ENCODE measurements at places on chromosomes 13 and 19.

- no peak for DNase-seq
These were observed 148.1 kb downstream of the VWA8 start for GRCh38 chr13:41812851-41813250.

DNA sequence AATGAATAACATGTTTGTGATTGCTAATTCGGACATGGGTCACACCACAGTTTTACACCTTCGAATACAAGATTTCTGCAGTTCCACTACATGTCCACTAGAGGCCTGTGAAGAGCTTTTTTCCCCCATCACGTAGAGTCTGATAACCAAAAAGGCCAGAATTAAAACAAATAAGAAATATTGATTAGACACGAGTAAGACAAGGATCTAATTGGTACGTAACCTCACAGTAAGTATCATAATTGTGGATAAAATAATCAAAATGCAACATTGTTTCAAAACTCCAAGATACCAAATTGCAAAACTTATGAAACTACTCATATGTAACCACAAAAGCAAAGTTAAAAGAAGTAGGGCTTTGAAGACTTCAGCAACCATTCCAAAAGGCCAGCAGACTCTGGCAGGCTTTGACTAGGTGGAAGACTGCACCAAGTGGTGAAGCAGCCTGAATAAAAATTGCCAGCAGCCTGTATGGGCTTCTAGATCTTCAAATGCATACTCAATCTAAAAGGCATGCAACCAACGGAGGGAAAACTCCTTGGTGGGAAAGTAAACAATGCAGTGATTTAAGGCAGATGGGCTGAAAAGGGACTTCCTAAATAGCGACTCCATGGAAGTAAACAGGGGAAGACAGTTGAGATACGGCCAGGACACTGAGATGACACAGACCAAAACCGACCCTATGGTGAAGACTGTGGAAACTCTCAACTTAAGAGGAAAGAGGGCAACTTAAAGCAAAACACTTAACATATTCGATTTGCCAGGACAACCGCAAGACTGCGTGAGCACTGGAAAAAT is 56.7 kb downstream of the STARD13 start:
- DNase-seq, result peak; percentile 27

GRCh38 chr13:75902166-75903104 is 266.3 kb downstream of the LMO7 start:
- peak; percentile 82 for DNase-seq

DNA sequence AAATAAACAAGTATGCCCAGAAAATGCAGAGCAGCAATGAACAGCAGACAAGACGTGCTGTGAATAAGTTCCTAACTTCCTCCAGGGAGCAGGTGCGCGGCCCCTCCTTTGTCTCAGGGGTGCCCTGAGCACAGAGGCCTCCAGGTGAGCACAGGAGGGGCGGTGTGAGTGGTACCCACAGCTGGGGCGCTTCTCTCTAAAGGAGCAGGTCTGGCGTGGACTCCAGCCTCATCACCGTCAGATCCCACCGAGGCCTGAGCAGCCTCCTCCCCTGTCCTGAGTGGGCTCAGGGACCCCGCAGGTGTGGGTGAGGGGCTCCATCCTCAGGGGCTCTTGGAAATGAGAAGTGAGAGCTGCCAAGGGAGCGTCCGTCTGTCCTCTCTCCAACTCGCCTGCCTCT is 3.2 kb downstream of the LILRA5 start:
- no peak for DNase-seq

Data from NCI-H2171 treated with DMSO at 0.1 percent for 48 hours (cell line).